GM04504 (cell line): ENCODE measurements at places on chromosomes 5 and 9.

DNA sequence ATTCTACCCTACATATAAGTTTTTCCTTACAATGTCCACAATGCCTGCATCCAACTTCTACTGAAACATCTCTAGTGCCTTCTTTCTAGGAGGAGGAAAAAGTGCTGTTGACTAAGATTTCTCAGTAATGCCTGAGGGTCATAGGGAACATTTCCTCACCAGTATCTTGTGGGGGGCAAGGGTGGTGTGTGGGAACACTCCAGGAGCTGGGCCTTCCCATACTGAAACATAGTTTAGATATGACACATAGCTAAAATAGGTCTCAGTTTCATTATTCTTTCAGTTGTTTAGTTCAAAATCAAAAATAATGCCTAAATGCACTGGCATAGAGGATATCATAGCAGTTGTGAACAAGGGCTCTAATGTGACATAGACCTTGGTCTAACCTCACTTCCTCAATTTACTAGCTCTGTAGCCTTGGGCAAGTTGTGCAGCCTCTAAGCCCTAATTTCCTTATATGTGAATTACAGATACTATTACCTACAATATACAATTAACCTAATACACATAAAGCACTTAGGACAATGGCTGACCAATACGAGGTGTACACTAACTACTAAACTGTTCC lies 66.1 kb downstream of the HAPLN1 start:
- DNase-seq, result no peak

DNA sequence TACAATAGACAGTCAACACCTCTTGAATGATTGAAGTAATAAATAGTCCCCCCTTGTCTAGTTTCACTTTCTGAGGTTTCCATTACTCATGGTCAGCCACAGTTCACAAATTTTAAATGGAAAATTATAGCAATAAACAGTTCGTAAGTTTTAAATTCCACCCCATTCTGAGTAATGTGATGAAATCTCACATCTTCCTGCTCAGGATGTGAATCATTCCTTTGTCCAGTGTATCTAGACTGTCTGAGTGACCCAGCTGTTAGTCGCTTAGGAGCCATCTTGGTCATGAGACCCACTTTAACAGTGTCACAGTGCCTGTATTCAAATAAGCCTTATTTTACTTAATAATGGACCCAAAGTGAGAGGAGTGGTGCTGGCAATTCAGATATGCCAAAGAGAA lies 311.6 kb upstream of the PRR16 start:
- peak; percentile 58 for DNase-seq

- no peak for DNase-seq
Observed at GRCh38 chr5:59569608-59570334, 323.8 kb downstream of the PDE4D start.

- no peak for DNase-seq
Observed at GRCh38 chr5:180140079-180140554, 68.6 kb upstream of the RNF130 start.
